ENCODE measurements at places on chromosomes 6 and 20.

DNA sequence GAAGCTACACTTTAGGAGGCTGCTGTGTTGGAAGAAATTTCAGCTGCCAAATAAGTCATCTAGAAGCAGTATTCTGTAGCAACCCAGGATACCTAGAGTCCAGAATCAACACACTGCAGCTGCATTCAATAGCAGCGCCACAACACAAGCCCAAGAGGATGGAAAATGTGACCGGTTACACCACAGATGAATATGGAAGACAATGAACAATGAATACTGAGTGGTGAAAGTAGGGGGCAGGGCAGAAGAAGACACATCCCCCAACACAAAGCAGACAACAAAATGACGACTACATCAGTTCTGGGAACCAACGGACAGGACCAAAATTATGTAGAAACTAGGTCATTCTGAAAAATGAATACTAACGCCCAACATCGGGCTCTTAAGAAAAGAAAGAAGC is 38.2 kb downstream of the KIF6 start:
- DNase-seq = no peak

DNA sequence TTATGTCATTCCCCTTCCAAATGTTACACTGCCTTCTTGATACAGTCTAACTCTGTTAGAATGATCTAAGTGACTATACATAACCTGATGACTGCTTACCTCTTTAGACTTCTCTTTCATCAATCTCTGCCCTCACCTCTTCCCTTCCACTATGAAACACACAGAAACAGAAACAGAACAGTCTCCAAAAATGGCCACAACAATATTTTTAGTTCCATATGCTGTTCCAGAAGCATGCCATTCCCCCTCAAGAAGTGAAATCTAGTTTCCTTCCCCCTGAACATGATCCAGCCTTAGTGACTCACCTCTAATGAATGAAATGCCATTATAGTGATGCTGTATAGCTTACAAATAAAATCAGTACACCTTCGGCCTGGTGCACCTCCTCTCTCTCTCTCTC is 229.3 kb upstream of the TENT5A start:
- DNase-seq = no peak

GRCh38 chr6:146357578-146358430 is 185.8 kb upstream of the RAB32 start:
- DNase-seq = no peak

DNA sequence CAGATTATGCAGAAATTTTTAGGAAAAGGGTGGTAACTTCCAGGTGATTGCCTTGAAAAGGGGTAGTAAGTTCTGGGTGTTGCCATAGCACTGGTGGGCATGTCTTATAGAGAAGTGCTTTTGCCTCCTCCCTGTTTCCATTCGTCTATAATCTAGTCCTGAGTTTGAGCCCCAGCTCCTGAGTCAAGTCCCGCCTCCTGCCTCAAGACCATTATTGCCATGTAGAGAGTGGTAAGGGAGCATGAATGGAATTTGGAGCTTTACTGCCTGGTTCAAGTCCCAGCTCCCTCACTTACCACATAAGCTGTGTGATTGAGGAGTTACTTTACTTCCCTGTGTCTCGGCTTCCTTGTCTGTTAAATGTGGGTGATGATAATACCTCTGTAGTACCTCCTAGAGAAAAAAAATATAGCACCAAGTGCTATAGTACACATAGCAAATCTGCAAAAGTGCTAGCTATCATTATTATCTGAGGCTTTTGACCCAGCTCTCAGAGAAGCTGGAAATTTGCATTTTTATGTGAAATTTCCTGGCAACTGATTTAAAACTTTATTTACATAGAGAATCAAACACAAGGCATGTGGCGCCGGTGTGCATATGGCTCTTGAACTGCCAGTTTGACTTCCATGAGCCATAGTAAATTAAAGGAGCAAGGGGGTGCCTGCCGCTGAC is 36.0 kb downstream of the TGM6 start:
- DNase-seq = no peak

- no peak for DNase-seq
These were observed 2.6 kb downstream of the ARMC2 start for GRCh38 chr6:108850669-108851465.

- DNase-seq = no peak
These were observed 79.4 kb upstream of the FRMD1 start for GRCh38 chr6:168158213-168158979.

DNA sequence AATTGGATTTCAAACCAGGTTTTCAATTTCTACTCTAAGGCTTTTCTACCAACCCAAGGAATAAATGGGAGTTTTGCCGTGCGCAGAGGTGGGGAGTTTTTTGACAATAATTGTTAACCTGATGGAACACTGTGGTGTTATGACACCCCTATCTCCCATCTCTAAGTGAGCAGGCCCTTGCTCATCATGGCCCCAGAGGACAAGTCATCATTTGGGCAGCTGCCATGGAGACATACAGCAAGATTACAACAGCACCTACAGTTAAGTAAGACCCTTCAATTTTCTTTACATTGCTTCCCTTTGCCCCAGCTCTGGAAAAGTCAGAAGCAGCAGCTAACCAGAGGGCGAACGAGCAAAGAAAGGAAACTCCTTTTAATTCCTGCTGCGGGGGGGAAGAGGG is 54.3 kb downstream of the ADGRF5 start:
- no peak for DNase-seq

DNA sequence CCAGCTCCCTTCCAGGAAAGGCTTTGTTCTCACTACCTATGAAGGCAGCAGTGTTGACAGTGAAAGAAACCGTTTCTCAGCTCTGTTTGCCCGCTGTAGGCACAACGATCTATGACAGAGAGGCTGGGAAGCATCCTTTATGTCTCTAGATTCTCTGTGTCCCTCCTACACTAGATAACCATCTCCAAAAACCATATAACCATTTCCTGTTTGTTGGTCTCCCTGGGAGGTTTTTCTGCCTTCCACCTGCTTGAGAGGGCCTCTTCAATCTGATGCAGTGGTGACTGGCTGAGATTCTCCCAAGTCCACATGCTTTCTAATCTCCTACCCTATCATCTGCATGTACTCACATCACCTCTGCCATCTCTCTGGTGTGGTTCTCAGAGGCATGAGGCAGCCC is 32.0 kb upstream of the TMEM217 start:
- DNase-seq = peak; percentile 4

DNA sequence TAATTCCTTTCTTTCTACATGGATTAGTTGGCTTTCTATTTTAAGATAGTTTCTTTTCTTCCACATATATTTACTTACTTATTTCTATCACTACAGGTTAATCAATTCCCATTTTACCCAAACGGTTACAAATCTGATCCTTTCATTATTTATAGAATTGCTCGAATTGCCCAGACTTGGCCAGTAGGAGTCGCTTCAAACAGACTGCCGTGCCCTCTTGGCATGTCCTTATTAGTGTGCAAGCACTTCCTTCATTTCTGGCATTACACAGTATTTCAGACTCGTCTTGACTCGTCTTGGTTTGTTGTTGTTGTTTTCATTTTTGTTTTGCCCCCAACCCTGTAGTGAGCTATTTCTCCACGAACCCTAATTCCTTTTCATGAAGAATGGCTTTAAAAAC is 74.6 kb downstream of the SAMD3 start:
- DNase-seq = no peak

DNA sequence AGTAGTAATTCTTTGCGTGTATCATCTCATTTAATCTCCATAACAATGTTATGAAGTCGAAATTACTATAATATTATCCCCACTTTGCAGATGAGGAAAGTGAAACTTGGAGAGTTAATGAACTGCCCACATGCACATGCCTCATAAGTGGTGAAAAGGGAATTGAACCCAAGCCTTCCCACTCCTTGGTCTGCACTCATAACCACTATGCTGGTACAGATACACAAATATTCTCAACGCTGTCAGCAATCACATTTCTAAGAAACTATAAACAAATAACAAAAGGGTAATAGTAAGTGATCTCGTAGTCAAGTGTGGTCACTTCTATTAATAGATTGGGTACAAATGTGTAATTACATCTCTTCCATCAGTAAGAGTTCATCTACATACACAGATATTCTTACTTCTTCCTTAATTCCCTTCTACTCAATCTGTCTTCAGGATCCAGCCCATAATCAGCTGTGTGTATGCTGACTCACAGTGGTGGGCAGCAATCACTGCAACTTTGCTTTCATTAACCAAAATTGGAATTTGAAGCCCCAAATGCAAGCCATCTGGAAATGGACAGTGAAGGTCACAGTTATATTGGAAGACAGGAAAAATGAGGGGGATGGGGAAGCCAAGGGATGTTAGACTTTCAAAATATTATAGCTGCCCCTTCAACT is 6.6 kb downstream of the PRSS35 start:
- no peak for DNase-seq

DNA sequence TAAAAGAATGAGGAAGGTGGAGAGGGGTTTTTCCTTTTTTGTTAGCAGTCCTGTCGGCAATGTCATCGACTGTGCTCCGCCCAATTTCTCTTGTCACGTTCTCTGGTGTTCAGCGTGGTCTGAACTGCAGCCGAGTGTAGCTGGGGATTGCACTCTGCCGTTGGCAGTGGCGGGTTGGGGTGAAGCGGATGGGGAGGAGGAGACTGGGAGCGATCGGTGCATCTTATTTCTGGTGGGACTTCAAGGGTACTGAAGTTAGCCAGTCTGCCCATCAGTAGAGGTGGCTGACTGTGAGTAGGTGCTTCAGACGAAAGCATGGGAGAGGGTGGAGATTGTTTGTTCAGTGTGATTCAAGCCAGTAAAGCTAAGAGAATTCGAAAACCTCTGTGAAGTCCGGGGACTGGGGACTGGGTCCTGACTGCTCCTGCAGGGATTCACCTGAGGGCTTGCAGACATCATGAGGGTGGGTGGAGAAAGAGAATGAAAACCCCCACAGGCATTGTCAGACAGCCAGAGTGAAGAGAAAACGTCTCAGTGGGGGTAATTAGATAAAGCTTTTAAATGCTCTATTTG is 5.1 kb downstream of the RREB1 start:
- DNase-seq = no peak

Data from activated effector memory CD4-positive, alpha-beta T cell treated with Interleukin-2 at 50 U/mL for 16 hours (primary cell).